Activated T-cell treated with anti-CD3 and anti-CD28 coated beads, Interleukin-2, amount 50 U/mL, for 72 hours (primary cell): ENCODE measurements at places on chromosomes 2 and 18. TPM values are rescaled to one million over a fixed set of nuclear protein-coding genes. Genes with fewer than 3 reads are reported as not detected.

RTP5 gene
- total RNA-seq, result 0.56 TPM

SPC25 gene
- 25.2 TPM for total RNA-seq

DCDC2C gene
- total RNA-seq, result not detected

GKN1 gene
- total RNA-seq, result not detected

OBSL1 gene
- total RNA-seq, result 1.3 TPM

RAB27B gene
- total RNA-seq, result 0.19 TPM

AMER3 gene
- total RNA-seq, result not detected

PDCL3 gene
- 30.8 TPM for total RNA-seq

VWA3B gene
- total RNA-seq, result 0.21 TPM

DOK6 gene
- not detected for total RNA-seq

VAMP8 gene
- total RNA-seq, result 89.5 TPM

PSMA8 gene
- 1.9 TPM for total RNA-seq

RNF125 gene
- 43.3 TPM for total RNA-seq
